ENCODE measurements at places on chromosomes 2 and 18.

DNA sequence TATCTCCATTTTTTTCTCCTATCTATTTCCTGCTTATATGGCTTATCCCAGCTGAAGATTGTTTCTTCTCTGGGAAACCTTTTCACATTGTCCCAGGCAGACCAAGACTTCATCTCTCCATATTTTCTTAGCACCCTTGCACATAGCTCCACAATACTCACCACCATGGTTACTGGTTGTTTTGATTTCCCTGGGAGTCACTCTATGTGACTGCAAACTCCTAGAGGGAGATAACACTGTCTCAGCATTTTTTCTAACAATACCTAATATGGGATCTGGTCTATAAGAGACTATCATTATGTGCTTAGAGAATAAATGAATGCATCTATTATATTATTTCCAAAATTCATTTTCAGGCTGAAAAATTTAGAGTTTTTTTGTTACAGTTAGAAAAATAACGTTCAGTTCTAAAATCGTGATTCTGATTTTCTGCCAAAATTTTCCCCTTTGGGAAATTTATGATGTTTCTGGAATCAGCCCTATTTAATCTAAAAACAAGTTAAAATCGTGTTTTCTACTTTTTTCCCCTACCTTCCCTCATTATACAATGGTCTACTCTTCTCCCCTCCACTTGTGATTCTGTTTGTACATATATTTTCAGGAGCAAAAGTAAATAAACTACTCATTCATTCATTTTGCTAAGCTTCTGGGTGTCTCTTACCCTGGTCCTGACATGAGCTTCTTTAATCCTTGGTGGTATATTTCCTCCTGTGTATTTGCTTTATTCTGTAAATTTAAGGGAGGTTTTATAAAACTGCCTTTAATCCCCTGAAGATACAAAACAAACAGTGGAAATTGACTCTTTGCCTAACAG, 95.4 kb downstream of the HNMT start:
- DNase-seq, result no peak

DNA sequence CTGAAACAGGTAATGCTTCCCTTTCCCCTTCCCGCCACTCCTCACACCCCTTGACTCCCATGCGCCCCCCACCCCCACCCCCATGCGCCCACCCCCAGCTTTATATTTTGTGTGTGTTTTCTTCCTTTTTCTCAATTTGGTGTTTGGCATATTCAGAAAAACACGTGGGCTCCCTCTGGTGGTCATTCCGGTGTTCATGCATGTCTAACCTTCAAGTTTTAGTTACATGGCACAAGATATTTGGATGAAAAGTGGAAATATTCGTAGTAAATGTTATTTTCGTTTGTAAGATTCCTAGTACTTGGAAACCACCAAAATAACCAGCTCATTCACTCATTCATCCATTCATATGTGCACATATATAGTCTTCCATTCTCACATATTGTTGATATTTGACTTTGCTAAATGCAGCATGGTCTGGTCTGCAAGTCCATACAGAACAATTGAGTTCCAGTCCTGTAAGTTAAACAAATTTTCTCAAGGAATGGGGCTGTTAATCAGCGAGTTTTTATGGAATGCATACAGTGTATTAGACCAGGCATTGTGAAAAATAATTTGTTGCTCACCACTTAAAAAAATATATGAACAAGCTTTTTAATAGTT, 143.6 kb upstream of the MAP3K20 start:
- DNase-seq, result peak; percentile 79

- DNase-seq, result peak; percentile 34
Observed at GRCh38 chr2:190996338-190996946, 17.5 kb downstream of the STAT1 start.

DNA sequence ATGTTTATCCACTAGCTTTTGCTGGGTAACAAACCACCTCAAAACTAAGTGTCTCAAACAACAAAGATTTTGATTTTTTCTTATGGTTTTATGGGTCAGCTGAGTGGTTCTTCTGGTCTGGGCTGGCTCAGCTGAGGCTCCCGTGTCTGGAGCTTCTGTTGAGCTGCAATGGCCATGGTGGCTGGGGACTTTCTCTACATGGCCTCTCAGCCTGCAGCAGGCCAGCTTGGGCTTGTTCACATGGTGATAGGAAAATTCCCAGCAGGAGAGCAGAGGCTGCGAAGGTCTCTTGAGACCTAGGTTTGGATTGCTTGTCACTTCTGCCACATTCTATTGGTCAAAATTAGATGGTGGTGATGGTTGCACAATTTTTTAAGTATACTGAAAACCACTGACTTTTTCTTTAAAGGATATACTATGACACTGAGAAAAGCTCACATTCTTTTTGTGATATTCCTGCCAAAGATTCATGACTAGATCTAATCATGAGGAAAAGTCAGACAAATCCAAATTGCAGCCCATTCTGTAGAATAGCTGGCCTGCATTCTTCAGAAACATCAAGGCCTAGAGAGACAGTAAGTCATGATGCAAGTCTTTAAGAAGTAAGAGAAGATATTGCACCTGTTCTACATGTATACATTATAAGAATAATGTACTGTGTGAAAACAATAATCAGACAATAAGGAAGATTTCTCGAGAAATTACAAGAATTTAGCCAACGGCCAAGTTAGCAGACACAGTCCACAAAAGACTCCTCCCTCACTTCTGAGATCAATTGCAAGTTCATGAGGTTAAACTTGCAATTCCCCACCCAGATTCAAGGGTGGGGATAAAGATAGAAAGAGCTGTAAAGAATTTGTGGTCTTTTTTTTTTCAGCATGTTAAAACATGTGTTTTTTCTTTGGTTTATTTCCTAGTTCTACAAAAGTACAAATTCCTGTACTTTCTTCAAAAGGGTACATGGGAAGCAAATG, 35.0 kb upstream of the IL1R2 start:
- DNase-seq, result no peak

- DNase-seq, result no peak
Observed at GRCh38 chr2:164621764-164622105, 453 bp upstream of the GRB14 start.

- DNase-seq, result peak; percentile 90
Observed at GRCh38 chr2:156333274-156333950, 891 bp upstream of the NR4A2 start.

DNA sequence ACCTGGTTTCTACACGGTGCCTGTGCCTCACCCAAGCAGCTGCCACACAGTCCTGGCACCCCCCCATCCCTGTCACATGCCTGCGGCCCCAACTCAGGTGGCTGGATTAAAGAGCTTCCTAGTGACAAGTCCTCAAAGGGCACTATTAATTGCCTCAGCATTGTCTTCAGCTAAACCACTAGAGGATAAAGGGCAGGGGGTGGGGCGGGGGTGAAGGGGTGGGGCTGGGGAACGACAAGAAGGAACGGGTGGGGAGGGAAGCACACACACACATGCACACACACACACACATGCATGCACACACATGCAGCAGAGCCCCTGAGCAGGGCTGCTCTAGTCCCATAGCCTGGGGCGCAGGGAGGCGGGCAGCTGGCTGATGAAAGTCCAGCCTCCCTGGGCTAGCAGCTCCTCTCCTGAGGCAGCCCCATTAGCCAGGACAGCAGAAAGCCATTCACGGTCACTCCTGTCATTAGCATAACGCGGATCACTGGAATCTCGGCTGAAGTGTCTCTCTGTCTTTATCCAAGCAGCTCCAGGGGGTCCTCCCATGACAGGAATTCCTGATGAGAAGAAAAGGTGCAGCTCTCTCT, 7.4 kb upstream of the TEX261 start:
- no peak for DNase-seq

- no peak for DNase-seq
Observed at GRCh38 chr18:70296781-70297180, 7.9 kb downstream of the SOCS6 start.

DNA sequence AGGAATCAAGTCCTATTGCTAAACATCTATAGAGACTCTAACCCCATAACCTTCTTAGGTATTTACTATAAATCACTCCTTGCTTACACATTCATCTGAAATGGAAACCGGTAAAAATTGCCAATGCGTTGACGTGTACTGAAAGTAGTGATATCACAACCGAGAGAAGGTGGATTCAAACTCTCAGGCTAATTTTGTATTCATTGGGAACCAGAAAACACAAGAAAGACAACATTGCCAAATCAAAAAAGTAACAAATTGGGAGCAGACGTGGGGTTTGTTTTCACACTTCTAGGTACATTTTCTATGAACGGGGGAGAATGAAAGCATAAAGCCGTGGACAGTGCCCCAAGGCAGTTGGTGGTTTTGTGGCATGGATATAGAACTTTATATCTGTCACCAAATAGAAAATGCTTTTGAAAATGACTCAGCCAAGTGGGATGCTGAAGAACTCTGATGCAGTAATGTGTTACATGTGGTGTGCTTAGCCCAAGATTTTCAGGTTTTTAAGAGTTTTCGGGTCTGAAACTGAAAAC, 155.1 kb upstream of the RASGRP3 start:
- DNase-seq, result no peak

DNA sequence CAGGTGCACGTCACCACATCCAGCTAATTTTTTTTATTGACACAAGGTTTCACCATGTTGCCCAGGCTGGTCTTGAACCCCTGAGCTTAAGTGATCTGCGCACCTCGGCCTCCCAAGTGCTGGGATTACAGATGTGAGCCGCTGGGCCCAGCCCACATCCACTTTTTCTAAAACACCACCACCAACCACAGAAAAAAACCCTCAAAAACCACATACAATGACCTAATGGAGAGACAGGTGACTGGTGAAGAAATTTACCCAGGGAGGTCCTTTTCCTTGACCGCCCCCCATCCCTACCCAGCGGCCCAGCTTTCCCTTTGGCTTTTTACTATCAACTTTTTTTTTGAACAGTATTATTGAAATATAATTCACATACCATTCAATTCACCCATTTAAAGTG, 47.9 kb downstream of the CACNB4 start:
- no peak for DNase-seq

GRCh38 chr2:19351499-19351898, 6.9 kb downstream of the OSR1 start:
- DNase-seq, result no peak

GRCh38 chr18:43367895-43368294, 90.6 kb upstream of the SYT4 start:
- no peak for DNase-seq

DNA sequence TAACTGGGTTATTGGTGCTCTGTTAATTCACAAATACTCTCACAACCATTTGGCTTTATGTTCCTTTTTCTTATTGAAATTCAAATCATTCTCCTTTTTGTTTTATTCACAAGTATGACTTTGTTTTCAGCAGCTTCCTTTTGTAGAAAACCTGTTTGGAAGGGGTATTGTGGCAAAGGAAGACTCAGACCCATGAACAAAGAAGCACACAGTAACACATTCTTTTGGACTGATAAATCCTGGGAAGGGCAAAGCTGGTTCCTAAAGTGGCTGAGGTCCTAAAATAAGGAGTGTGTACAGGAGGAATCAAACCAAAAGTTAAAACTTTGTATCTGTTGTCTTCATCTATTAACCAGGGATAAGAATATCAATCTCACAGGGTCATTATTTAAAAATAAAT, 374.7 kb upstream of the FIGN start:
- DNase-seq, result no peak

GRCh38 chr18:12041561-12041960, 52.1 kb upstream of the ANKRD62 start:
- peak; percentile 15 for DNase-seq

DNA sequence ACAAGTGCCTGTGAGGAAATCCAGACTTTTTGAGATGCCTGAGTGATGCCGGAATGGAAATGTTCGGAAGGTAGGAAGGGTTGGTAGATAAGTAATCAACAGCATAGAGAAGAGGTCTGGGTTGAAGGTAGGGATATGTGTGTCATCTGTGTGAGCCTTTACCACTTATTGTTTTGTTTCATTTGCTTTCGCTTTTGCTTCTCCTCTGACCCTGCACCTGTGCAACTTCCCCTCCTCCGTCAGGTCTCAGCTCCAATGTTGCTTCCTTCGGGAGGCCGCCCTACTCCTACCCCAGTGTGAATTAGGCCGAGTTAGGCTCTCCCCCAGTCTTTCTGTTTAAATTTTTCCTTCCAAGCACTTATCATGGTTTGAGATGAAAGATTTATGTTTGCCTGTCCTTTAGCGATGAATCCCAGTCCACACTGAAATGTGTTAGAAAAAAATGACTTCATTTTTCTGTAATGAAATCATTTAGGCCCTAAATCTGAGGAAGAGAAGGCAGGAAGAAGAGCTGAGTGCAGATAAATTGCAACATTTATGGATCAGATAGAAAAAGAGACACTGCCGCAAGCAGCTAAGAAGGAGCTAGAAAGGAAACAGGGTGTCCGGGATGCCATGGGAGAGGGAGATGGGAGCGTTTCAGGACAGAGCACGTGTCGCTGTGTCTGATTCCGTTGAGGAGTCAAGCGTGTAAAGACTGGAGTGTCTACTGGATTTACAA, 139.6 kb upstream of the PELI1 start:
- DNase-seq, result no peak

DNA sequence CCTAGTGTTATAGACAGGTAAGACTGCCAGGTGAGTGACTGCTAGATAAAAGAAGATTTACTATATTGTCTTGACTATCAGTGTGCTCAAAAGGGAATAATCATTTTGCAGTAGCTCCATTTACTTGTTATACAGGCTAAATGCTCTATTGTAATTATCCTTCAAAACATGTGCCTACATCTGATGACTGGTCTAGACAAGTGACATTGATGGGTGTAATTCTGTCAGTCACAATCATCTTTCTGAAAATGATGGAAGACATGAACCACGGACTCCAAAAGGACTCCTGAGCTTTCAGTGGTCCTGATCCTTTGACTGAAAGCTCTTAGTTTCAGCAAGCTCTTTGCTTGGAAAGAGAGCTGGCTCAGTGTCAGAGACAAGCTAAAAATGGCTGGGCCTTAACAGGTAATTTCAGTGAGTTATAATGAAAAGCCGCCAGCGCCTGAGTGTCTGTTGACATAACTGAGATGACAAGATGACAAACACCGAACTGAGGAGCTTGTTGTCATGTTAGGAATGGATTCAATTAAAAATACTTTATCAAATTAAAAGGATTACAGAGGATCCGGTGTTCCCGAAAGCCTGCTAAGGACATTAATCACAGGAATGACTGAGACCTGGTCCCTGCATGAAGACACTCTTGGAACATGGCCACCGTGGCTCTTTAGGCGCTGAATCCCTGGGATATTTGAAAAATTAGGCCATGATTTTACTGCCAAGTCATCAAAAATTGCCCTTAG, 141.7 kb downstream of the CMPK2 start:
- no peak for DNase-seq

DNA sequence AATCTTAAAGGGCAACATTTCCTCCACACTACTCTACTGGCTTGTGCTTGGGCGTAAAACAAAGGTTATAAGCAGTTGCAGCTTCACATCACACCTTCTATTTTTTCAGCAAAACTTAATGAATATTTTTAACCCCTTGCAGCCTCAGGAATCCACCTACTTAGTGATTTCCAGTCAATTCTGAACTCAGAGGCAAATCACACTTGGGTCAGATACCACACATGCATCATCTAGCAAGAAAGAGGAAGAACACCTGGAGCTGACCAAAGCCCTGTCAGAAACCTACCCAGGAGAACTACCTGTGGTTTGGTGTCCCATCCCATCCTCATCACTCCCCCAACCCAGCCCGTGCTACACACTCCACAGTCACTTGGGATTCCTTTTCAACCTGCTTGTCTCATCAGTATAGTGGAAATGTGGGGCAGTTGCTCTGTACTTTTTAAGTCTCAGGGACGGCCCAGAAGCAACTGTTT, 25.5 kb downstream of the PIAS2 start:
- no peak for DNase-seq
